ENCODE measurements at places on chromosomes 4 and X.

DNA sequence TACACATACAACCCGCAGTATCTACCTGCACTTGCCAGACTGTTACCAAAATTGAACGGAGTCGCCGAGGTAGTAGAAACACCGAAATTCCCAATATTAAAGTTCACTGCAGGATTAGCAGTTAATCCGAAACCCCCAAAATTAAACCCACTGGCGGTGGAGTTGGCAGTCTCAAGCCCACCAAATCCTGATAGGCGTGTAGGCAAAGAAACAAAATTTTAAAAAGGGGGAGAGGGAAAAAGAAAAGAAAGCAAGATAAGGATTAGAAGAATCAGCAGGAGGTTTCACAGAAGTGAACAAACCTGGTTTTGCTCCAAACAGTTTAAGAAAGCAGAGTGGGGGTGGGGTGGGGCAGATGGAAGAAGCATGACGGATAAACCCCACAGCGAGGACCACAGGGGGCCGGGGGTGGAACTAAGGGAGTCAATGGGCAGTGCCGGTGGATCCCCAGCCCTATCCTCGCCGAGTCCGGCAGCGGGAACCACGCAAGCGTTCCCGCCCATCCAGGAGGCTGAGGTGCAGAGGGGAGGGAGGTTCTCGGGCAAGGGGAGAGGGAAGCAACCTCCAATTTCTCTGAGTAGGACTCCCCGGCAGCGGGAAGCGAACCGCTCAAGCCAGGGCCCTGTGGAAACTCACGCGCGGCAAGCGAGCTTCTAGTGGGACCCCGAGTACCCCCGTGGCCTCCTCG is 599 bp downstream of the NUP54 start:
- peaks cover 15% of the 10 kb centered on the region for H3K36me3 ChIP-seq
- peak overlapping the region; percentile 92 for H3K4me3 ChIP-seq
- no peaks in the 10 kb centered on the region for H3K27me3 ChIP-seq
- H3K27ac ChIP-seq, result peak overlapping the region; percentile 89

DNA sequence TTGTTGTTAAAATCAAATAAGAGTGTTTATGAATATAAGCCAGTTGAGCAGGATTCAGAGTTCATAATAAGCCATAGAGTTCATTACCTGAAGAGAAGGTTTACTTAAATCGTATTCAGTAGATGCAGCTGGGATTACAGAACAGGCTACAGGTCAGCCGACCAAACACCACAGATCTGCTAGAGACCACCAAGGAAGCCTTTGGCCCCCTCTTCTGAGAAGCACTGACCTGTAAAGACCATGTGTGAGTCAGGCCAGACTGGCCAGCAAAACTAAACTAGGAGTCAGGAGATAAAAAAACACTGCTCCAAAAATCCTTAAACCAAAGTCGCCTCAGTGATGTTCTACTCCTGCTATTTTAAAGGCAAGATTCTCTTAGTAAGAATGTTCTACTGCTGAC is 1125.5 kb downstream of the FAT4 start:
- ATAC-seq, result no peak
- no peaks in the 10 kb centered on the region for H3K4me1 ChIP-seq
- no peak overlapping the region for H3K27ac ChIP-seq
- no peaks in the 10 kb centered on the region for H3K27me3 ChIP-seq
- no peaks in the 10 kb centered on the region for H3K36me3 ChIP-seq

- no peak overlapping the region for H3K27ac ChIP-seq
- H3K36me3 ChIP-seq, result no peaks in the 10 kb centered on the region
- no peaks in the 10 kb centered on the region for H3K27me3 ChIP-seq
- no peak overlapping the region for H3K4me3 ChIP-seq
- no peaks in the 10 kb centered on the region for H3K4me1 ChIP-seq
Observed at GRCh38 chrX:125150231-125150630, 169.4 kb upstream of the TEX13C start.

- peaks cover 19% of the 10 kb centered on the region for H3K36me3 ChIP-seq
- peak within 1 kb of the TSS; percentile 81 for H3K27ac ChIP-seq
- H3K27me3 ChIP-seq, result no peaks in the 10 kb centered on the region
- H3K4me1 ChIP-seq, result peaks cover 22% of the 10 kb centered on the region
- ATAC-seq, result peak; percentile 93
Observed at GRCh38 chr4:164977243-164978164, at the start of gene TRIM61. Gene TRIM61 (minus strand): TSS chr4:164977657. CDS start chr4:164970002, 7,655 bp downstream.

GRCh38 chr4:26151615-26152014 is 169.2 kb upstream of the RBPJ start:
- H3K4me1 ChIP-seq, result peaks cover 11% of the 10 kb centered on the region
- no peak overlapping the region for H3K27ac ChIP-seq
- ATAC-seq, result no peak
- H3K4me3 ChIP-seq, result no peak overlapping the region
- no peaks in the 10 kb centered on the region for H3K27me3 ChIP-seq
- H3K36me3 ChIP-seq, result no peaks in the 10 kb centered on the region

- H3K27ac ChIP-seq, result peak overlapping the region; percentile 31
- H3K4me1 ChIP-seq, result peaks cover 11% of the 10 kb centered on the region
- no peak overlapping the region for H3K4me3 ChIP-seq
- no peaks in the 10 kb centered on the region for H3K36me3 ChIP-seq
Observed at GRCh38 chrX:119502727-119503483, 34.7 kb downstream of the SLC25A5 start.

DNA sequence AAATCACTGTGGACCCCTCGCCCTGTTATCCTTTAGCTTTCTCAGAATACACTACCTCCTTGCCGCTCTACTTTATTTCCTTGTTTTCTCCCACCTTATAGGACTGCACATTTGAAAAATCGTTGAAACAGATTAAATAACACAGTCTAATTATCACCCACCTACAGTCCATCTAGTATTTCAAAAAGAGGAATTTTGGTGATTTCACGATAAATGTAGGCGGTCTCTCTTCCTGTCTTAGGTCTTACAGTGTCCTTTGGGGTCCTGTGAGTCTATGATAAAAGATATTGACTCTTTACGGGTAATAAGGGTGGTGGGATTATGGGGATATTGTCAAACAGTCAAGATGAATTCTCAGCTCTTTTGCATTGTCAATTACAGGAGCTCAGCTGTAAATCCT is 2.4 kb upstream of the TBL1X start:
- H3K27ac ChIP-seq, result peak overlapping the region; percentile 73
- H3K36me3 ChIP-seq, result no peaks in the 10 kb centered on the region
- H3K4me3 ChIP-seq, result peak overlapping the region; percentile 31
- no peak for ATAC-seq
- H3K27me3 ChIP-seq, result no peaks in the 10 kb centered on the region

GRCh38 chr4:80268081-80268823 is 1.8 kb downstream of the FGF5 start:
- no peak overlapping the region for H3K4me3 ChIP-seq
- H3K27me3 ChIP-seq, result peaks cover 71% of the 10 kb centered on the region
- H3K4me1 ChIP-seq, result peaks cover 35% of the 10 kb centered on the region
- ATAC-seq, result peak; percentile 34

DNA sequence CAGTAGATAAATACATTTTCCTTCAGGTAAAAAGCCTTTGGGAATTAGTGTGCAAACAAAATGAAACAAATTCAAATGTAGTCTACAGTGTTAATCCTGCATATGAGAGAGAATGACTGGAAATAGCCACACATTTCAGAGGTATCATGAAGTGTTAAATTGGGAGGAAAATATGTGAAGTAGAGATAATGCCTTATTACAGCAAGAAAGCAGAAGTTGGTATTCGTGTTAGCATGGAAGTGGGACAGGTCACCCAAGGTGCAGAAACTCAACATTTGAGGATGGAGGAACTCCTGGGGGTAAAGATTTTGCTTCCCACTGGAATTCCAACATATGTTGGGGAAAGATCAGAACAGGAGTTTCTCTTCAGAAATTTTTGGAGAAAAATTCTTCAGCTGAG is 51.3 kb downstream of the EMCN start:
- H3K4me3 ChIP-seq, result no peak overlapping the region
- H3K27me3 ChIP-seq, result peaks cover 12% of the 10 kb centered on the region
- H3K36me3 ChIP-seq, result no peaks in the 10 kb centered on the region
- ATAC-seq, result no peak
- H3K27ac ChIP-seq, result no peak overlapping the region
- no peaks in the 10 kb centered on the region for H3K4me1 ChIP-seq

DNA sequence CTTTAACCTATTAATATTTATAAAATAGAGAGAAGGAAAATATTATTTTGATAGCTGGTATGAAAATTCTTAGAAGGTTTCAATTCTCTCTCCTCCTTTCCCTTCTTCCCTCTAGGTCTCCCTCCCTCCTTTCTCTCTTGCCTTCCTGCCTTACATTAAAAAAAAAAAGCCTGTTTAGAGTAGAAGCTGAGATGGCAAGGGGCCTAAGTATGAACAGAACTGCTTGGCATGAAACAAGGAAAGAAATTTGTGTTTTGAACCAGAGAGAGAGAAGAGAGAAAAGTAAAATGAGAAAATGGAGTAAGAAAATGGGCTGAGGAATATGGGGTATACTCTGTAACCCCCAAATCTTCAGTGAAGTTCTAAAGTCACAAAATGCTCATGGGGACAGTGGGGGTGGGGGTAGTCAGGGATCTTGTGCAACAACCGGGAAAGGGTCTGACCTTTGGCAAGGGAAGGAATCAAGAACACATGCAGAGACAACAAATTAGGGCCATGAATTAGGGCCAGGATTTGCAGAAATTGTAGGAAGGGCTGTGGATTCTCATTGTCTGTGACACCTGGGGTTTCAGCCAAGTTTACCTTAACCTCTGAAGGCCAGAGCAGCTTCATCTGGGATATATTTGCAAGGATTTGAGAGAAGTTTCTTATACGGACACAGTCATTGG is 30.6 kb downstream of the SUPT20HL2 start:
- no peak overlapping the region for H3K27ac ChIP-seq
- H3K36me3 ChIP-seq, result no peaks in the 10 kb centered on the region
- no peak for ATAC-seq
- no peaks in the 10 kb centered on the region for H3K4me1 ChIP-seq
- no peak overlapping the region for H3K4me3 ChIP-seq

GRCh38 chrX:119501511-119502148 is 33.4 kb downstream of the SLC25A5 start:
- H3K27me3 ChIP-seq, result no peaks in the 10 kb centered on the region
- H3K4me1 ChIP-seq, result peaks cover 23% of the 10 kb centered on the region
- peak overlapping the region; percentile 64 for H3K27ac ChIP-seq
- no peaks in the 10 kb centered on the region for H3K36me3 ChIP-seq

DNA sequence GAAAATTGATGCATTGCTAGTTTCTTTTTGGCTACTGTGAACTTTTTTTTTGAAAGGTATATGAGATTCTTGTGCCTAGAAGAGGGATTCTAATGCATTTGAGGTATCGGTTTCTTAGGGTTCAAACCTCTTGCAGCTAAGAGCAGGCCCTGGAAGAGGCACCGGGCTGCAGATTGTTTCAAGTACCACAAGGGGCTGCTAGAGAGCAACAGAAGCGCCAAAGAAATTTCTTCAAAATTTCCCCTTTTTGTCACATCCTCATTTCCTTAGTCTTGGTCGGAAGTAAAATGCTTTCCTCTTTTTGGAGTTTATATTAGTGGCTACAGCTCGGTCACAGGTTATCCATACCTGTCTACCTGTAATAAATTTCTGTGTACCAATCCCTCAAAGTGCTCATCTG is 89.8 kb downstream of the PDGFRA start:
- no peak for ATAC-seq
- H3K27ac ChIP-seq, result no peak overlapping the region
- H3K27me3 ChIP-seq, result no peaks in the 10 kb centered on the region
- peaks cover 30% of the 10 kb centered on the region for H3K4me1 ChIP-seq

DNA sequence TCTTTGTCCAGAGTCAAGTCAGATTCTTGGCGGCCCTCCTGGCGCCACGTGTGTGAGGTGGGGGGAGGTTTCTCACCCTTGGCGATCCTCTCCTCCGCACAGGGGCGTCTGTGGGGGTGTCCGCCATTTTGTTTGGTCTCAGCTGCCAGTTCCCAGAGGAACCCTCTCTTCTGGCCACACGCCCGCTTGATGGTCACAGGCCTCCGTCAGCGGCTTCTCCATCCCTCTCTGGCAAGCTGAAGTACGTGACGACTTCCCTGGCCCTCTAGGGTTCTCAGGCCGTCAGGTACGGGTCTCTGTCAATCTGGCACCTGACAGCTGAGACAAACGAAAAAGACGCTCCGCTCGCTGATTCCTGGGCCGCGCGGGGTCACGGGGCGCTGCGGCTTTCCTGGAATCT is 272.6 kb downstream of the TRIML1 start:
- no peak overlapping the region for H3K4me3 ChIP-seq
- no peaks in the 10 kb centered on the region for H3K27me3 ChIP-seq
- no peaks in the 10 kb centered on the region for H3K4me1 ChIP-seq
- no peak for ATAC-seq
- H3K36me3 ChIP-seq, result no peaks in the 10 kb centered on the region

GRCh38 chr4:138267835-138268234 is 25.7 kb upstream of the SLC7A11 start:
- H3K4me3 ChIP-seq, result no peak overlapping the region
- H3K27me3 ChIP-seq, result no peaks in the 10 kb centered on the region
- H3K36me3 ChIP-seq, result no peaks in the 10 kb centered on the region
- ATAC-seq, result no peak
- no peaks in the 10 kb centered on the region for H3K4me1 ChIP-seq
- no peak overlapping the region for H3K27ac ChIP-seq

GRCh38 chr4:18923496-18924161 is 902.1 kb upstream of the LCORL start:
- no peak for ATAC-seq
- no peak overlapping the region for H3K4me3 ChIP-seq
- no peaks in the 10 kb centered on the region for H3K36me3 ChIP-seq
- H3K27ac ChIP-seq, result no peak overlapping the region
- no peaks in the 10 kb centered on the region for H3K4me1 ChIP-seq

DNA sequence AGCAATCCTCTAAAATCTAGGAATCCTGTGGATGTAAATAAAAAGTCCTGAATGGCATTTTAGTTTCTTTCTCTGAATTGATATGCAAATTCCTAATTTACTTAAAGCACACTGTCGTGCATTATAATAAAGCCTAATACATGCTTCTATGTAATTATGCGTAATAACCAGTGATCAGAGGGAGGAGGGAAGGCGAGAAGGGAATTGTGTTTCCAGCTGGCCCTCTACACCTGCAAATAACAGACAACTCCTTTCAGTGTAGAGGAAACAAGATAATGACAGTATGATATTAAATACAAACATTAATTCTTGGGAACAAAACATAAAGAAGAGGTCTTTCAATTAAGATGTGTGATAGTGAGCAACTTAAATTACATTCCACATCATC is 419.6 kb upstream of the LCORL start:
- H3K27me3 ChIP-seq, result no peaks in the 10 kb centered on the region
- no peaks in the 10 kb centered on the region for H3K36me3 ChIP-seq
- no peak overlapping the region for H3K4me3 ChIP-seq
- ATAC-seq, result no peak
- no peak overlapping the region for H3K27ac ChIP-seq

- ATAC-seq, result no peak
- no peaks in the 10 kb centered on the region for H3K36me3 ChIP-seq
- no peak overlapping the region for H3K27ac ChIP-seq
- no peaks in the 10 kb centered on the region for H3K27me3 ChIP-seq
- H3K4me1 ChIP-seq, result no peaks in the 10 kb centered on the region
- H3K4me3 ChIP-seq, result no peak overlapping the region
Observed at GRCh38 chrX:123525123-123525725, 207.6 kb downstream of the THOC2 start.
